ENCODE measurements at places on chromosomes 13 and 19.

GRCh38 chr19:55526216-55527196 lies 10.4 kb downstream of the SBK2 start:
- DNase-seq, result no peak

- no peak for DNase-seq
Observed at GRCh38 chr13:43377973-43378372, 354.6 kb downstream of the DNAJC15 start.

GRCh38 chr13:103078158-103078557 lies 11.9 kb upstream of the SLC10A2 start:
- DNase-seq, result no peak

- no peak for DNase-seq
Observed at GRCh38 chr19:41332000-41332399, 21.7 kb downstream of the TGFB1 start.

- DNase-seq, result no peak
Observed at GRCh38 chr13:97238432-97238831, 16.3 kb downstream of the MBNL2 start.
